ENCODE measurements at places on chromosomes 7 and 10.

- ATAC-seq: no peak
These were observed 15.6 kb downstream of the GRIFIN start for GRCh38 chr7:2460641-2461040.

- no peak for ATAC-seq
These were observed 237.2 kb upstream of the AKR1E2 start for GRCh38 chr10:4588824-4589223.

GRCh38 chr10:1155791-1156615 lies 99.8 kb downstream of the WDR37 start:
- peak; percentile 39 for ATAC-seq

DNA sequence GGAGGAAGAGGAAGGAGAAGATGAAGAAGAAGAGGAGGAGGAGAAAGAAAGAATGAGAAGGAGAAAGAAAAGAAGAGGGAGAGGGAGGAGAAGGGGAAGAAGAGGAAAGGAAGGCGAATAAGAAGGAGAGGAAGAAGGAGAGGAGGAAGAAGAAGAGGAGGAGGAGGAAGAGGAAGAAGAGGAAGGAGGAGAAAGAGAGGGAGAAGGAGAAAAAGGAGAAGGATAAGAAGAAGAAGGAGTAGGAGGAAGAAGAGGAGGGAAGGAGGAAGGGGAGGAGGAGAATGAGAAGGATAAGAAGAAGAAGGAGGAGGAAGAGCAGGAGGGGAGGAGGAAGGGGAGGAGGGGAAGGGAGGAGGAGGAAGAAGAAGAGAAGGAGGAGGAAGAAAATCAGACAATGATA lies 149.2 kb upstream of the LYZL2 start:
- ATAC-seq: no peak

DNA sequence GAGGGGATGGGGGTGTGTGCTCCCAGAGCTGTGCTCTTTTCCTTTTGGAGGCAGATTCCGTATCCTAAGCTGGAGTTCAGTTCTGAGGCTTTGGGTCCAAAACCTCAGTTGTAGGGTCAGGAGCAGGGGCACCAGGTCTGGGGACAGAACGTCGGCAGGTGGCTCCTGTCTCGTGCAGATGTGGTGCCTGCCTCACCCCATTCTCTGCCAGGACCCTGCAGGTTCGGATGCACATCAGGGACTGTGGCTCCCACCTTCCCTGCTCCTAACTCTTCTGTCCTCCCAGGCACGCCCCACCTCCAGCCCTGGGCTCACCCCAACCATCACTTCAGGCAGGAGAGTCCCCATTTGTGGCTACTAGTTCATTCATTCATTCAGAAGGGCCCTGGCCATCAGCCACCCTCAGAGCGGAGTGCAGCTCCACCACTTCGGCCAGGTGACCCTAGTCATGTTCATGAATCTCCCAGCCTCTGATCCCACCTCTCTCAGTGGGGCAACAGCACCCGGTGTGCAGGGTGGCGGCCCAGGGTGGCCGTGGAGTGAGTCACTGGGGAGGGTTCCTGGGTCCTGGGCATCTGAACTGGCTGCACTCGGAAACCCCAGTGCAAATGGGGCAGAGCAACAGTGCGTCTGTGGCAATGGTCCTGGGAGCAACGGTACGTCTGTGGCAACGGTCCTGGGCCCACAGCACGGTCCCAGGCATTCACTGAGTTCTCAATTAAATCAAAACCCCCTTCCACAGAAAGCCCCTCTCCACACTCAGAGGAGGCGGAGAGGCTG lies 100.8 kb upstream of the FAM20C start:
- ATAC-seq: no peak

- no peak for ATAC-seq
These were observed 361.8 kb downstream of the MAGI2 start for GRCh38 chr7:79091661-79092060.

DNA sequence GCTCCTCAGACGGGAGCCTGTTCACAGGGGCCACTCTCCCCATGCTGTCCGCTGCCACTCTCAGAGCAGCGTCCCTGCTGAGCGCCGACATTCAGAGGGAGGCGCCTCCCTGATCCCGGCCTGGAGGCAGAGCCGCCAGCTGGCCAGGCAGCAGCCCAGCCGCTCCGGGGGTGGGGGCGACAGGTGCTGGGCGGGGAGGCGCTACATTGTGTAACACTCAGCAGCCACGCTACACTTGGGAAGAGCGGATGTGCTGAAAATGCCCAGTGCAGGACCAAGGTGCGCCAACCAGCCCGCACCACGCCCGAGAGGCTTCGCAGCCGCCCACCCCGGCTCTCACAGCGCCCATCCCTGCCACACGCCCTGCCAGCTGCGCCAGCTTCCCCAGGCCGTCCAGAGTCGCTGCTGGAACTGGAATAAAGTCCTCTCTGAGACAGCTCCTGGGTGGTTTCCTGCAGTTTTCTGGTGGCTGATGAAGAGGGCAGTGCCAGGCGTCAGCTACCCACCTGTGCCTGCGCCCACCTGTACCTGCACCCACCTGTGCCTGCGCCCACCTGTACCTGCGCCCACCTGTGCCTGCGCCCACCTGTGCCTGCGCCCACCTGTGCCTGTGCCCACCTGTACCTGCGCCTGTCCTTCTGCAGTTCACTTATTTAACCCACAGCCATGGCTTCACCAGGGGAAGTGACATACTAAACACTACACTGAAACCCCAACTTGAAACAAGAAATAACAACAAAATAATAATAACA lies 25.7 kb downstream of the STK32C start:
- ATAC-seq: no peak

GRCh38 chr7:27065709-27066108 lies 30.1 kb downstream of the HOXA1 start:
- no peak for ATAC-seq

DNA sequence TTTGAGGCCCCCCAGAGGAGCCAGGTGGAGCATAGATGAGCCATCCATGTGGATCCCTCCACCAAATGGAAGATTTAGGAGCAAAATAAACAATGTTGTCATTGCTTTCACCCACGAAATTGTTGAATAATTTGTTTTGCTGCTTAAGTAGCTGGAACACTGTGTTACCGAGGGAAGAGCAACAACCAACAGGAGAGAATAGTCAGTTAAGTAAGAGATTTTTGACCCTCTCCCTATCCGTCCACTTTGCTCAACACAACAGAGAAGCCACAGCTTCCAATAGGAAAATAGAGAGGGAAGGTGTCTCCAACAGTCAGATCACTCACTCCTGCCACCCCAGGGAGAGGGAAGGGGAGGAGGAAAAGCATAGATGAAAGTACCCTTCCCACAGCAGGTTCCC lies 3.9 kb upstream of the ZKSCAN1 start:
- ATAC-seq: no peak

- ATAC-seq: no peak
These were observed 7.3 kb downstream of the PDK4 start for GRCh38 chr7:95589031-95589430.

DNA sequence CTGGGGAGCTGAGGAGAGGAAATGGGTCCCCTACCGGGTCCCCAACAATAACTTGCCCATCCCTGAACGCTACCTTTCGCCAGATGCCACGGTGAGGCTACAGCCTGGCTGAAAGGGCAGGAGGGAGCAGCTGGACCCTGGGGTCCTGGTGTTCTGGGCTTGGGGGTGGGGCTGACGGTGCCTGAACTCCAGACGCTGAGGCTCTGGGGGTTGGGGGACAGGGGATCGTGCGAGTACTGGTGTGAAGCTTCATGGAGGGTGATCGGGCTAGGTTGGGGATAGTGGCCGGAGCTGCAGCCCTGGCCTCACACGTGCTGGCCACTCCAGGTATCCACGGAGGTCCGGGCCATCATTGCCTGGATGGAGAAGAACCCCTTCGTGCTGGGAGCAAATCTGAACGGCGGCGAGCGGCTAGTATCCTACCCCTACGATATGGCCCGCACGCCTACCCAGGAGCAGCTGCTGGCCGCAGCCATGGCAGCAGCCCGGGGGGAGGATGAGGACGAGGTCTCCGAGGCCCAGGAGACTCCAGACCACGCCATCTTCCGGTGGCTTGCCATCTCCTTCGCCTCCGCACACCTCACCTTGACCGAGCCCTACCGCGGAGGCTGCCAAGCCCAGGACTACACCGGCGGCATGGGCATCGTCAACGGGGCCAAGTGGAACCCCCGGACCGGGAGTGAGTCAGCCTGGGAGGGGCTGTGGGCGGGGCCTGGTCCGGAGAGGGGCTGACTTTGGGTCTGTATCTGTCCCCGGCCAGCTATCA lies 8.3 kb downstream of the AEBP1 start:
- ATAC-seq: no peak

DNA sequence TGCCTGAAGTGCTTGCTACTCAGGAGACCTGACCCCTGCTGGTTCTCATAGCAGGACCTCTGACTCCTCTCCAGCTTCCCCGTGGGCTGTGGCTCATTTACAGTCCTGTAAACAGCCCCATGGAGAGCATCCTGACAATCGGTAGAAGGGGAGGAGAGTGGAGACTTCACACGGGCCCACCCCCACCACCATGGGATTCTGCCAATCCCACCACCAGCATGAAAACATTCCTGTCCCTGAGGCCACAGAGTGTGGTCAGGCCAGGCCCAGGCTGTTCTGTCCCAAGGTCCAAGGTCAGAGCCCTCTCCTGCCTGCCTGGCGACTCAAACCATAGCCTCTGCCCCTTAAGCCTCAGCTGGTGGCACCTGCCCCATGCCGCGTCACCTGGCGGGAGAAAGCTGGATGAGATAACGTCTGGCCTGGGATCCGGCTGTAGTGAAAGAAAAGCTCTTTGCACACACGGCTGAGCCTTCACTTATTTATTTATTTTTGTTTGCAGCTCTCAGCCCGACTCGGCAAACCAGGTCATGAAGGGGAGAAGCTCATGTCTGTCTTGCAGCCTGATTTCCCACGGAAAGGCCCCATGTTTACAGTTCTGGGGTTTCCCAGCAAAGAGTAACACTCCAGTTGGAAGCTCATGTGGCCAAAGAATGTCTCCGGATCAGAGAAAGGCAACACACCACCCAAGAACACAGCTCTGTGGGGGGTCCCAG lies 293.6 kb upstream of the ZMIZ1 start:
- ATAC-seq: no peak

DNA sequence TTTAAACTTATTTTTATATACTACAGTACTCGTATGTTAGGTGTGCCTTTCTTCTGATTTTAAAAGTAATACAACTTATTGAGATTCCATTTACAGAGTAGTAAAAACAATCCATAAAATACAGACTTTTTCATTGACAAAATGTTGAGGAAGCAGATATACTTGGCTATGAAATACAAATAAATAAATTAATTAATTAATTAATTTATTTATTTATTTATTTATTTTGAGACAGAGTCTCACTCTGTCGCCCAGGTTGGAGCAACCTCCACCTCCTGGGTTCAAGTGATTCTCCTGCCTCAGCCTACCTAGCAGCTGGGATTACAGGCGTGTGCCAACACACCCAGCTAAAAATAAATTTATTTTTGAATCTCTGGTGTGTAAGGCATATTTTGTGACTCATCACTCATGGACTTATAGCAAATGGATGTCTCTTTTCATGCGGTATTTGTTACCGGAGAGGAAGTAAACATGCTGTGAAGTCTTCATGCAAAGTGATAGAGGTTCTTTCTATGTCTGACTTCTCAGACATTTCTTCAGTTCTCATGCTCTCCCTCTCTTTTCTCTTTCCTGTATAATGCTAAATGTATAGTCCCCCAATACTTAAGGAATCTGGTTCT lies 20.2 kb upstream of the SRPK2 start:
- ATAC-seq: no peak

GRCh38 chr7:125450749-125451148 lies 521.1 kb upstream of the POT1 start:
- ATAC-seq: no peak

- ATAC-seq: no peak
These were observed 87.2 kb downstream of the RNF216 start for GRCh38 chr7:5694221-5694754.

GRCh38 chr7:129308047-129308446 lies 83.2 kb downstream of the AHCYL2 start:
- ATAC-seq: no peak

- no peak for ATAC-seq
These were observed 73.8 kb downstream of the CCDC6 start for GRCh38 chr10:59832506-59832905.

DNA sequence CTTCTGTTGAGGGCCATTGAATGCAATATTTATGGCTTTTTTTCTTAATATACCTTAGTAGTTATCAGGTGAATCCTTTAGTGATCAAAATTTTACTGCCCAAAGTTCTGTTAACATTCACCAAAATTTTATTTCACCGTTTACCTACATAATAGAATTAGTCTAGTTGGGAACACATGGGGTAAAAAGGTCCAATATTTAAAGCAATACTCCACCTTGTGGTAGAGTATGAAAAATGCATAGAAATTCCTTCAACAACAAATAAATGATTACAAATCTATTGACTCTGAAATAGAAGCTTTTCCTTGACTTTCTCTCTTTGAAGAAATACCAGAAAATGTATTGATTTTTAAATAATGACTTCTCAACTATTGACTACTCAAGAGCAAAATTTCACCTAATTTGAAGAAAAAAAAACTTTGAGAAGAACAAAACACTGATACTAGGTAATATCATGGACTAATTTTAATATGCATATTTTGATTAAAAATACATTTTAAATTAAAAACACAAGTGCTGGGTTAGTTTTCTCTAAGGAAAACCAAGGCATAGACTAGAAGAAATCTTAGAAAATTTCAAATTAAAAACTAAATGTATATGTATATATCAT lies 43.3 kb downstream of the POLR1F start:
- ATAC-seq: no peak

GRCh38 chr7:100887516-100888290 lies 1.8 kb downstream of the UFSP1 start:
- peak; percentile 76 for ATAC-seq

GRCh38 chr10:17092986-17093803 lies 36.4 kb downstream of the CUBN start:
- no peak for ATAC-seq

GRCh38 chr10:64115908-64116643 lies 594.9 kb downstream of the REEP3 start:
- ATAC-seq: no peak

DNA sequence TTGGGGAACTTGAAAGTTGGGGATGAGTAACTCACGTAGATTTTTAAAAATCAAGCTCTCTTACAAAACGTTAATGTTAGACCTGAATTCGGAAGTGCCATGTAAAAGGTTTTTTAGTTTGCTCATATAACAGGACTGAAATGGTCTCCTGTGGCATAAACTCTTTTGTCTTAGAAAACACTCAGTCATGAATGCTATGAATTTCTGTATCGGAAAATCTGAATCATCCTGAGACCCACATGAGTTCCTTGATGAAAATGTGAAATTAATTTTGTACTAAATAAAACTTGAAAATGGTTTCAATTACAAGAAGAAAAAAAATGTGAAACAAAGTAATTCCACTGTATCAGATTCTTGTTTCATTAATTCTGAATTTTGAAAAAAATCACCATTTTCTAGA lies 134.8 kb upstream of the BMPER start:
- no peak for ATAC-seq

- no peak for ATAC-seq
These were observed 941 bp upstream of the LUC7L2 start for GRCh38 chr7:139358541-139359365.

GRCh38 chr10:60208676-60209269 lies 180.9 kb downstream of the ANK3 start:
- no peak for ATAC-seq

GRCh38 chr10:51000164-51000563 lies 74.1 kb upstream of the PRKG1 start:
- ATAC-seq: no peak
